Ecto neural progenitor cell (in vitro differentiated cells): ENCODE measurements at places on chromosomes 1 and 21.
A peak's percentile ranks its signal among the peaks of the same experiment; 100 is the strongest.

- no peak for DNase-seq
Observed at GRCh38 chr1:86423473-86423872, 498 bp upstream of the CLCA2 start.

GRCh38 chr1:109935451-109935900 is 24.8 kb downstream of the CSF1 start:
- peak; percentile 27 for DNase-seq

DNA sequence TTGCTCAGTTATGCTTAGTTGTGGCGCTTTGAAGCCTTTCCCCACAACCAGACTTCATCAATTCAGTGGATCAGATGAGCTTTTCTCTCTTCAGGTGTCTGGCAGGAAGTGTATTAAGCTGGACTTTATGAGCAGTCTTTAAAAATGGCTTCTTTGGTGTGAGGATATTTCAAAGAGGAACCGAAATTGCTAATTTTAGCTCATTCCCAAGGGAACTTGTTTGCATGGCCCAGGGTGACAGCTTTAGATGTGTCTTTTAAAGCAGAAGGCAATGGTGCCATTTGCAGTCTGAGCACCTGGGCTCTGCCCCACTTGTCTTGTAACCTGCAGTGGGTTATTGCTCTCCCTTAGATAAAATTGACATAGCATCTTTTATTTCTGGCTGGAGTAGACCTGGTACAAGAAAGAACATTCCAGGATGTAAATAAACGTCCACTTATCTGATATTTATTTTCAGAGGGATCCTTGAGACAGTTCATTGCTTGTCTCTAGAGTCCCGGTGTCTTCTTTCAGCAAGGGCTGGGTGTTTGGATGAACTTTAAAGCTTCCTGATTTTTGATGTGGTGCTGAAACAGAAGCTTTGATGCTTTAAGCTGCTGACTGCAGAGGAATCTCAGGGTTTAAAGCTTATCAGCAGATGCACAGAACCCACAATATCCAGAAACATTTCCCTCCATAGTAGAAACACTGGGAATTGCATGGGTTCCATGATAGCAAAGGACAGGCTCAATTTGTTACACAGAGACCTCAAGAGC is 241.7 kb downstream of the ADGRL2 start:
- no peak for DNase-seq

GRCh38 chr1:236059011-236059410 is 5.9 kb downstream of the NID1 start:
- no peak for DNase-seq

DNA sequence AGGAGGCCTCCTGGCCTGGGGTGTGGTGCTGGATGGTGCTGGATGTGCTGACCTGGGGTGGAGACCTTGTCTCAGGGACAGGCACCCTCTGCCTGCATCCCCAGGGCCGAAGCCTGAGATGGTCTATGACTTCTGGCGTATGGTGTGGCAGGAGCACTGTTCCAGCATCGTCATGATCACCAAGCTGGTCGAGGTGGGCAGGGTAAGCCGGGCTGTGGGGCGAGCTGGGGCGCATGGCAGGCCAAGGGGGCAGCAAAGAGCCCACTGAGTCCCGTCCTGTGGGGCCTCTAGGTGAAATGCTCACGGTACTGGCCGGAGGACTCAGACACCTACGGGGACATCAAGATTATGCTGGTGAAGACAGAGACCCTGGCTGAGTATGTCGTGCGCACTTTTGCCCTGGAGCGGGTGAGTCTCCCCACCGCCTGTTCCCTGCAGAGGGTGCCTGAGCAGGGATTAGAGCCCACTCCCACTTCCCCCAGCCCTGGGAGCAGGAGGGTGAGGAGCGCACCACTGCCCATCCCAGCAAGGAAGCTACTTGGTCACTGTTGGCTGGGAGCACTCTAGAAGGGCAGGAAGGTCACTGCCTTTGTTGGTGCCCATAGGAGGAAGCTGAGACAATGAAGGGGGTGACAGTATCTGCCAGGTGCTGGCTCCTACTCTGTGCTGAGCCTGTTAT is 75.2 kb downstream of the PTPRU start:
- no peak for DNase-seq

- DNase-seq, result no peak
Observed at GRCh38 chr1:159869173-159869572, 6.7 kb upstream of the VSIG8 start.

DNA sequence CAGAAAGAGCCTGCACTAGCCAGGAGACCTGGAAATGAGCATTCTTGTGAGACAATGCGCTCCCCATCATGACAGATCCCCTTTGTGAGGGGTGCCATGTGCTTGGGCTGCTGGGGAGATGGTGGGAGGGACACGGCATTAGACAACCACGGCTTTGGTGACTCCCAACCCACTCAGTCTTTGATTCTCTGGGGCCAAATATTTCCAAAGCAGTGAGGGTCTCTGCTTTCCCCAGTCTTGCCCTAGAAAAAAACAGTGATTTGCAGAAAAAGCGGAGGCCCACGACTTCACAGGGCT is 10.2 kb downstream of the SLC45A3 start:
- peak; percentile 52 for DNase-seq

DNA sequence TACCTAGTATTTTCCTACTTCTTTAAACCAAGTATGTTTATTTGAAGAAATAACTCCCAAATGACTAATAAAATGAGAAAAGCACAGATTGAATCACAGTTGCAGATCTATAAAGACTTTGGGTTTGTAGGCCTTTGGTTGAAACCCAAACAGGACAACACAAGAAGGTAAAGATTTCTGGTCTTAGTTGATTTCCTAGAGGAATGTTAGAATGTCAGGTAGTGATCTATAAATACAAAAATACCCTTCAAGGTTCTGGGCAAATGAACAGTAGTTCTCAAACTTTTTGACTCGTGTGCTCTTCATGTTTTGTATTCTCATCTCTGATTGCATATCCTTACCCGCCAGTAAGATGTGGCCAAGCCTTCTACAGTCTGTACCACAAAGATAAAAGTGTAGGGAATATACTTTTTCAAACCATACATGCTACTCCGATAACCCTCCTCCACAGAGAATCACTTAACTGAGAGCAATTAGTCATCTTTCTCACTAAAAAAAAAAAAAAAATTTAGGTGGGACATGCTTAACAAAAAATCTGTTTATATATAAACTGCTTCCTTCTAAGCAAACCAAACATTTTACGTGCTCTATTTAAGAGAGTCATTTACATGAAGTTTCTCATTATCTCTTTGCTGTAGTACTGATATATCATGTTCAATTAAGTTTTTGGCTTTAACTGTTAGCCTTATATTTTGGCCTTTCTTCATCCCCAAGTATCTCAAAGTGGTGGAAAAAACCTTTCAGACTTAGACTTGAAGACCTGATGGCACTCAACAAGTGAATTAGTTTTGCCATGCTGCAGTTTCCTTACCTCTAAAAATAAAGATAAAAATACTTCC is 36.0 kb downstream of the CNIH4 start:
- DNase-seq, result no peak

DNA sequence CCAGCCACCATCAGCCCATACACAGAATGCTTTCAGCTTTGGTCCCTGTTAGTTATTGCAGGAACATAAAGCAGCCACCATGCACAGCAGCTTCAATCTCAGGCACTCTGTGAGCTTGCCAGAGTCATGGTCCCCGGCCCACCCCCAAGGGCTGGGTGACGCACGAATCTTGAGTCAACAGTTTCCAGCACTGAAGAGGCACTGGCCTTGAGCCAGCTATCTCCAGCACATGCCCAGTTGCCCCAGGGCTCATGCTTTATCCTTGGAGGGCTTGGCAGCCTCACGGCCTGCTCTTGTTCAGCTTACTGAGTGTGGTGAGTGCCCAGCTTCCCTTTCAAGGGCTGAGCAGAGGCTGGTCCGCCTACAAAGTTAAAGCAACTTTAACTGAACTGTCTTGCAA is 200.7 kb upstream of the RAB4A start:
- DNase-seq, result no peak

DNA sequence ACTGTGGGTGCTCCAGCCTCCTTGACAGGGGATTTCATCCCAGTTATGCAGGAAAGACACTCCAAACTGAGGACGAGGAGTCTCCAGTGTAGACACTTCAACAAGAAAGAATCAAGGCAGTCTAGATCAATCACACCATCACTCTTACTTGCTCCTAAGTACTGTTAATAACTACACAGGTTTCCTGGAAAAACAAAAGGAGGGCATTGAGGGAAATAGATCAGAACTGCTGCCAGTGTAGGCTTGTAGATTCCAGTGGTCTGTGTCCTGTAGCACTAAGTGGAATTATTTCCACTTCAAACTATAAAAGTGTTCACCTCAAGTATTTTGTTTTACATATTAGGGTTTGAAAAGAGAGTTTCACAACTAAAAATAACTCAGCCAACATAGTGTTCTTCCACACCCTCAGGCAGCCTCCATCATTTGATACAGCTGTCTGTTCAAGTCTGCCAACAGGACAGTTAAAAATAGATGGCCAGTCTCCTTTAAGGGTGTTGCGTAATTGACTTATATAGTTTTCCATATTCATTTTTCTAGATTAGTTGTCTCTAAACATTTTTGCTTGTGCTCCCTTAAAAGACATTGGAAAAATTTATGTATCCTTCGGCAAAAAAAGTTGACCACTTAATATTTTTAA is 32.0 kb upstream of the AGL start:
- no peak for DNase-seq

- no peak for DNase-seq
Observed at GRCh38 chr1:171743081-171743870, 1.4 kb upstream of the VAMP4 start.

- no peak for DNase-seq
Observed at GRCh38 chr1:26887125-26887524, 3.0 kb downstream of the GPN2 start.

DNA sequence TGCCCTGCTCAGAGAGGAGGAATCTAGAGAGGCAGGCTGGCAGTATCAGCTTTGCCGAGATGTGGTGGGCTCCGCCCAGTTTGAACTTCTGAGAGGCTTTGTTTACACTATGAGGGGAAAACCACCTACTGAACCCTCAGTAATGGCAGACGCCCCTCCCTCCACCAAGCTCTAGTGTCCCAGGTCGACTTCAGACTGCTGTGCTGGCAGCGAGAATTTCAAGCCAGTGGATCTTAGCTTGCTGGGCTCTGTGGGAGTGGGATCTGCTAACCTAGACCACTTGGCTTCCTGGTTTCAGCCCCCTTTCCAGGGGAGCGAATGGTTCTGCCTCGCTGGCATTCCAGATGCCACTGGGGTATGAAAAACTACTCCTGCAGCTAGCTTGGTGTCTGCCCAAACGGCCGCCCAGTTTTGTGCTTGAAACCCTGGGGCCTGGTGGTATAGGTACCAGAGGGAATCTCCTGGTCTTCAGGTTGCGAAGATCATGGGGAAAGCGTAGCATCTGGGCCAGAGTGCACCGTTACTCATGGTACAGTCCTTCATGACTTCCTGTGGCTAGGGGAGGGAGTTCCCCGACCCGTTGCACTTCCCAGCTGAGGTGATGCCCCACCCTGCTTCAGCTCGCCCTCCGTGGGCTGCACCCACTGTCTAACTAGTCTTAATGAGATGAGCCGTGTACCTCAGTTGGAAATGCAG is 43.6 kb downstream of the C21orf91 start:
- no peak for DNase-seq

GRCh38 chr1:8646189-8646588 is 171.3 kb downstream of the RERE start:
- DNase-seq, result no peak
